ENCODE measurements at places on chromosomes 1 and 21.

DNA sequence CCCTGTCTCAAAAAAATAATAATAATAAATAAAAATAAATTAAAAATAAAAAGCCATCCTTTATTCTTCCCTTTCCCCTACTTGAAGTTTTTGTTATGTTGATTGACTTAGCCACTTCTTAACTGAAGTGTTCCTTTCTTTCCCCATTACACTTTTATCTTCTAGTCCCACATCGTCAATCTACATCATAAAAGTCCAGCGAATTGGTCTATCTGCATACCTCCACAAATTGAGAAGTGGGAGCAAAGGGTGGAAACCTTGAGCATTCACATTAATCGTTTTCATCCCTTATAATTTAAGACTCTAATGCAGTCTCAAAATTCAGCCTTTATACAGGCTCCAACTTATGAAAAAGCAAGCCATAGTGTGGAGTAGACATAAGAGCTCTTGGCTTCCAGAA lies 6.5 kb upstream of the ZYG11A start:
- no peak for DNase-seq

DNA sequence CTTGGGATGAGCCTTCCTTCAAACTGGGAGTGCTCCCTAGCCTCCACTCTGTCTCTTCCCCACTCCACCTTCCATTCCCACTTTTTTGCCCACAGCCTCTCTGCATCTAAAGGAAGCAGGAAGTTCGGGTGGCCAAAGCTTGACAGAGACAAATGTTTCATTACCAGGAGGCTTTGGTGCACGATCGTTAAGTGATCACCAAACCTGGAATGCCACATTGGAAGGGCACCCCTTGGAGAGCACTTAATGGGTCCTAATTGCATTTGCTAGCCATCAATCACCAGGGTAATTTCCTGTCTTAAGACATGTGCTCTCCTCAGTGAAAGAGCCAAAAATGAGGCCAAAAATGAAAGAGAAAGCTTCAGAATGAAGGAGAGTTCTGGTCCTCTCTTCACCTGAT lies 206.5 kb downstream of the TNR start:
- no peak for DNase-seq

DNA sequence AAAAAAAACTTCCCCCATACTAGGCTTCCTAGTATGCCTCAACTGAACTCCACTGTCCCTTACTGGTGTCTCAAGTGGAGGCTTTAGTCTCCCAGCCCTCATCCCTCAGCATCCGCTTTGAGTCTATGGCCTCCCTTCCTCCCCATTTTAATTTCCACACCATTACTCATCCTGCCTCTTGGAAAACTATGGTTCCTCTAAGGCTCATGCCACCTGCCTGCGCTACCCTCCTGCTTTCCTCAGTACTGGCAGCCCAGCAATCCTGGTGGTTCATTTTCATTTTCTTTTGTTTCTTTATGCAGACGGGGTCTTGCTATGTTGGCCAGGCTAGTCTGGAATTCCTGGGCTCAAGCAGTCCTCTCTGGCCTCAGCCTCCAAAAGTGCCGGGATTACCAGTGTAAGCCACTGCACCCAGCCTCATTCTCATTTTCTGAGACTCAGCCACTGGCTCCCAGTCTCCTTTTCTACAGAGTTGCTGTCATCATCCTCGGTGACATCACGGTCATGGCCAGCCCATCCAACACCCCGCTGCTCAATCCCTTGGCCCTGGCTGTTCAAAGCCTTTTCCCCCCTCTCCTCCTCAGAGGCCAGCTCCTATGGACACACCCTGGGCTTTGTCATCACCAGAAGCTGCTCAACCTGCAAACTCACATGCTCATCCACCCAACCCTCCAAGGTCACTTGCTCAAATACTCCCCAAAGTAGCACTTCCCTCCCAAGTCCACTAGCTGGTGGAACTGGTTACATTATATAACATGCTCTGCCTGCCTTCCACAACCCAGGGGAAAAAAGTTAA lies 2.3 kb upstream of the PMVK start:
- no peak for DNase-seq

DNA sequence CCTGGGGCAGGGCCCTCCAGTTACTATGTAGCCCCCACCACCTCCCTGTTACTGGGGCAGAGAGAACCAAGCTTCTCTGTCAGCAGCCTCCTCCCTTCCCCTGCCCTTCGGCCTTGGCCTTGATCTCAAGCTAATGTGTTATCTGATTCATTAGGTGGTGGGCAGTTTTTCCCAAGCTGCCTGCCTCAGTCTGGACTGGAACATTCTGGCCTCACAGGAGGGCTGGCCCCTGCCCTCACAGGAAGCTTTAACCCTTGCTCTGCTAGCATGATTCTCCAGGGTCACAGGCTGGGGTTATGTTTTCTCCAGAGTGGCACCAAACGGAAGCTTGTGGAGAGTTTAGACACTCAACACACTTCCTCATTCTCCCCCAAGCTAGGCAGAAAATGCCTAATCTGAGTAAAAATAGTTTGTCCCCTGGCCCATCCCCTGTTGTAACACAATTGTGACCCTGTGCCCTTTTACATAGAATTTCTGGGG lies 37.2 kb upstream of the SLC6A9 start:
- no peak for DNase-seq

DNA sequence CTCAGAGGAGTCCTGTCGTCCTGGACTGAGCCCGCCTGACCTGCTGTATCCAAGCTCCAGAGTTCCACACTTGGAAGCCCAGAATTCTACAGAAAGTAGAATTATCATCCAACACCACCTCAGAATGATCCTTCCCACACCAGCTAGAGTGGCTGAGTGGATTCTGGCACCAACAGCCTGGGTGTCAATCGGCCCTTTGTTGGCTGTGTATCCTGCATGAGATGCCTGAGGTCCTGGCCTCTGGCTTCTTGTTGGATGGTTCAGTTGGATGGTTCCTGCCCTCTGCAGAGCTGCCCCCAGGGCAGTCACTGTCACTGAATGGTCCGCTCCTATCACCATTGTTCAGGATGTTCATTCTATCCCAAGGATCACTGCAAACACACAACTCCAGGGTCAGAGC lies 49.8 kb downstream of the PGBD5 start:
- DNase-seq = no peak

DNA sequence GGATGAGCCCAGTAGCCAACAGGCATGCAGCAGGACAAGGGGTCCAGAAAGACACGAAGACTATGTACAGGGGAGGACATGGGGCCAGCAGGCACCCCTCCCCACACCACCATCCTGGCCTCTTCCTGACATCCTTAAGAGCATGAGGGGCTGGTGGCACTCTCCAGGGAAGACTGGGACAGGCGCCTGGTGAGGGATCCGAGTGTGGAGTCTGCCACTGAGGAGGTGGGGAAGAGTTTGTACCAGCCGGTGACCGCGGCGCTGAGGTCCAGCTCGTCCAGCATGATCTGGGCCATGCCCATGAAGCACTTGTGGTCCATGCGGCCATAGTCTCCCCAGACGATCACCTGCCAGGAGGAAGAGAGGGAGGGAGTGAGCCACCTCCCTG lies 39.1 kb downstream of the RIMS3 start:
- DNase-seq = no peak

- DNase-seq = no peak
Measured at GRCh38 chr1:154873321-154873950, 3.4 kb upstream of the KCNN3 start.

All from stimulated activated CD4-positive, alpha-beta T cell treated with anti-CD3 and anti-CD28 coated beads, Interleukin-1b, Interleukin-23, amount 100 ng/mL, for 1 hour (primary cell).